ENCODE measurements at places on chromosomes 16 and 17. TPM values are rescaled to one million over a fixed set of nuclear protein-coding genes. Genes with fewer than 3 reads are reported as not detected.

- DNase-seq: no peak
Observed at GRCh38 chr17:1006054-1006453, 9.1 kb downstream of the TIMM22 start.

- no peak for DNase-seq
Observed at GRCh38 chr17:21058098-21058893, 15.5 kb upstream of the USP22 start.

SHCBP1 gene
- total RNA-seq: 49.0 TPM

NUFIP2 gene
- 45.6 TPM for total RNA-seq

- DNase-seq: no peak
Observed at GRCh38 chr16:56625943-56626654, 518 bp downstream of the MT1E start.

Measured in activated CD4-positive, alpha-beta memory T cell treated with anti-CD3 and anti-CD28 coated beads for 36 hours (primary cell).